ENCODE measurements at places on chromosomes 13 and 19.

- DNase-seq = no peak
These were observed 23.5 kb downstream of the RHPN2 start for GRCh38 chr19:33040994-33041827.

- no peak for DNase-seq
These were observed 880 bp downstream of the FGF9 start for GRCh38 chr13:21671620-21672286.

DNA sequence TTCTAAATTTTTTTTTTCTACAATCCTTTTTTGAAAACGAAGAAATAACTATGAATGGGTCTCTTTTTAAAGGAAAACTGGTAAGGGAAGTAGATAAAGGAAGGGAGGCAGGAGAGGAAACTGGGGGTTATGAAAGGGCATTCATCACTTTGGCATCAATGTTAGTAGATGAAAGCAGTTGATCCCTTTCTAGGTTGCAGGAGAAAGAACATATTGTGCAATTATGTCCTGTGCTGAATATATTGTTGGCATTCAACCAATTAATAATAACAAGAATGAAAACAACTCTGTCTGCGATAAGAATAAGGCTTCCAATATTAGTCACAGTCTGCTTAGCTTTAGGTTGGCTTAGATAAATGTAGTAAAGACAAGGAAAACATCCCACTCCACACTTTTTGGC is 796.8 kb upstream of the KLHL1 start:
- no peak for DNase-seq

DNA sequence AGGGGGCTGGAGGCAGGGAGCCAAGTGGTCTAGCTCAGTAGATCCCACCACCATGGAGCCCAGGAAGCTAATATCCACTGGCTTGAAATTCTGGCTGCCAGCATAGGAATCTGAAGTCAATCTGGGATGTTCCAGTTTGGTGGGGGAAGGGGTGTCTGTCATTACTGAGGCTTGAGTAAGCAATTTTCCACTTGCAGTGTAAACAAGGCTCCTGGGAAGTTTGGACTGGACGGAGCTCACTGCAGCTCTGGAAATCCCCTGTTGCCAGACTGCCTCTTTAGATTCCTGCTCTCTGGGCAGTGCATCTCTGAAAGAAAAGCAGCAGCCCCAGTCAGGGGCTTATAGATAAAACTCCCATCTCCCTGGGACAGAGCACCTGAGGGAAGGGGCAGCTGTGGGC is 349.2 kb upstream of the KLHL1 start:
- DNase-seq = no peak

DNA sequence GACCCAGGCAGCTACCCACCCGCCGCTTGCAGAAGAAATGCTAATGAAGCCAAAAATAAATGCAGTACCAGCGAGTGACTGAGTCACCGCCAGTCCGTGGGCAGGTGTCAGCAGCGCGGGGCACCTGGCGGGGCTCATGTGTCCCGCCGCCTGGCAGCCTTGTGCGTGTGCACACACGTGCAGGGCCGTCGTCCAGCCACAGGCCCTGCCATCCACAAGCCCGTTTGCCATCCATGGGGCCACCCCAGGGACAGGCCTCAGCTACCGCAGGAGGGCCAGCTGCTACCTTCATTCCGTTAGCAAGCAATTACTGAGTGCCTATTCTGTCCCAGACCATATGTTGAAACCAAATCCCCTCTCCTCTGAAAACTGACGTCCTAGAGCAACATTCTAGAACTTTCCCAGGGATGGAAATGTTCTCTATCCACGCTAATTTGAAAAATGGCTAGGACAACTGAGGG is 20.5 kb downstream of the NCAN start:
- no peak for DNase-seq

DNA sequence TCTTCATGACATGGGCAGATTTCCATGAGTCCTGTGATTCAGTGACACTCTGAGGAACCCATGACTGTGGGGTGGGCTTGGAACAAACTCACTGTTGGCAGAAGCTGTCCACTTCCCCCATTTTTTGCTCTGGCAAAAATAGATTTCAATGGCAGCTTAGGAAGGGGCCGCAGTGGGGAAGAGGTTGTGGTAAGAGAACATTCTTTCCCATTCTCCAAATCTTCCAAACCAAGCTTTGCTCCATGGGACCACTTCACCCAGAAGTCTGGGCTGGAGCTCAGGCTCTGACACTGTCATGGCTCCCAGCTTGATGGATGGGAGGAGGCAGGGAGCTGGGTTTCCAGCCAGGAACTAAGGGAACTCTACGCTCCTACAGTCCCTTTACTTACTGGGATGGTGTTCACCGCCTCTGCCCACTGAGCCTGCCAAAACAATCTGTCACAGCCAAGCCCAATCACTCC is 24.9 kb upstream of the MEDAG start:
- DNase-seq = peak; percentile 72

DNA sequence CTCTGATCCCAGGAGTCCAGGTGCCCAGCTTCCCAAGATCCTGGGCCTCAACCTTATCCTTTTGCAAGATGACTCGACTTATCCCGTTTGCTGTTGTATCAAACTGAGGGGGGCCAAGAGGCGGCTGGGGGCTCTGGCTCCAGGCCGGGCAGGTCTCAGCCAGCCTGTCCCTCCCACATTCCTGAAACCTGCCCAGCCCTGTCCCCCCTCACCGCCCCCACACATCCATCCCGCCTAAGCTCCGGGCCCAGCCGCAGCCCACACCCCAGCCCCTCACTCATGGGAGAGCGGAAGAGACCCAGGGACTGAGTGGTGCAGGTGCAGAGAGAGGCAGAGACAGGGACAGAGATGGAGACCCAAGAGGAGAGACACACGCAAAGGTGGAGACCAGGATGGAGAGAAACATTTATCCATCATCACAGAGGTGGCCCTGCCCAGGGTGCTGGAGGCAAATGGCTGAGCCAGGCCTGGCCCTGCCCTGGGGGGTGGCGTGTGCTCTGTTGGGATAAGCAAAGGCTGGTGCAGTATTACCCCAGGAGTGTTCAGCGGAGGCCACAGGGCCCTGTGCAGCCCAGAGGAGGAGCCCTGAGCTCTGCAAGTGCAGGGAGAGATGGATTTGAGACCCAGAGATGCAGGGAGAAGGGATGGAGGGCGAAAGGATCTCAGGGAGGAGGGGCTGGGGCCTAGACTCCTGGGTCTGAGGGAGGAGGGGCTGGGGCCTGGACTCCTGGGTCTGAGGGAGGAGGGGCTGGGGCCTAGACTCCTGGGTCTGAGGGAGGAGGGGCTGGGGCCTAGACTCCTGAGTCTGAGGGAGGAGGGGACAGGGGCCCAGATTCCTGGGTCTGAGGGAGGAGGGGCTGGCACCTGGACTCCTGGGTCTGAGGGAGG is 1.6 kb downstream of the BCAM start:
- DNase-seq = no peak

GRCh38 chr13:64293923-64294322 is 2878.3 kb upstream of the PCDH20 start:
- DNase-seq = no peak

- no peak for DNase-seq
These were observed 415.8 kb upstream of the KLF12 start for GRCh38 chr13:74550039-74550438.

- DNase-seq = no peak
These were observed 4.4 kb downstream of the GADD45GIP1 start for GRCh38 chr19:12952488-12953137.

- no peak for DNase-seq
These were observed 8.2 kb upstream of the PCDH9 start for GRCh38 chr13:67238277-67238859.

GRCh38 chr13:51534041-51534817 is 50.0 kb upstream of the WDFY2 start:
- DNase-seq = no peak

GRCh38 chr13:20291037-20291436 is 58.9 kb upstream of the GJB6 start:
- DNase-seq = no peak

DNA sequence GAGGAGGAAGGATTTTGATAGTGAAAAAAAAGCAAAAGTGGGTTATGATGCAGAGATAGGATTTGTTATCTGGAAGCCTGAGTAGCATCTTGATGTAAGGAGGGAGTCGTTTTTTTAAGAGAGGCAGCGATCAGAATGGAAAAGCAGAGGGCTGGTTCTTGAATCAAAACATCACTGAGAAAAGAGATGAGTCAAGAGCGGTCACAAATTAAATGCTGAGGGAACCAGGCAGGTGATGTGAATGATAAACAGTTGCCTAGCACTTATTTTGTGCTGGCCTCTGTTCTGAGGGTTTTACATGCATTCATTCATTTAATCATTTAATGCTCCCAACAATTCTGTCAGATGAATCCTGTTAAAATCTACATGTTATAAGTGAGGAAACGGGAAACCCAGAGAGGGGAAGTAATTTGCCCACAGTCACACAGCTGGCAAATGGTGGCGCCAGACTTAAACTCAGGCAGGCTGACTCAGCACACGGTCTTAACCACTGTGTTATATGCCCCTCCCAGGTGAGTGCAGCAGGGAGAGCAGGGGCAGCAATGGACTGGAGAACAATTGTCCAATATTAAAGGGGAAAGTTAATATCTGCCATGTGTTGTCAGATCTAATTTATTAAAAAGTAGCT is 21.4 kb downstream of the SIGLECL1 start:
- DNase-seq = no peak

GRCh38 chr19:49301866-49302252 is 23.1 kb downstream of the SLC6A16 start:
- no peak for DNase-seq

DNA sequence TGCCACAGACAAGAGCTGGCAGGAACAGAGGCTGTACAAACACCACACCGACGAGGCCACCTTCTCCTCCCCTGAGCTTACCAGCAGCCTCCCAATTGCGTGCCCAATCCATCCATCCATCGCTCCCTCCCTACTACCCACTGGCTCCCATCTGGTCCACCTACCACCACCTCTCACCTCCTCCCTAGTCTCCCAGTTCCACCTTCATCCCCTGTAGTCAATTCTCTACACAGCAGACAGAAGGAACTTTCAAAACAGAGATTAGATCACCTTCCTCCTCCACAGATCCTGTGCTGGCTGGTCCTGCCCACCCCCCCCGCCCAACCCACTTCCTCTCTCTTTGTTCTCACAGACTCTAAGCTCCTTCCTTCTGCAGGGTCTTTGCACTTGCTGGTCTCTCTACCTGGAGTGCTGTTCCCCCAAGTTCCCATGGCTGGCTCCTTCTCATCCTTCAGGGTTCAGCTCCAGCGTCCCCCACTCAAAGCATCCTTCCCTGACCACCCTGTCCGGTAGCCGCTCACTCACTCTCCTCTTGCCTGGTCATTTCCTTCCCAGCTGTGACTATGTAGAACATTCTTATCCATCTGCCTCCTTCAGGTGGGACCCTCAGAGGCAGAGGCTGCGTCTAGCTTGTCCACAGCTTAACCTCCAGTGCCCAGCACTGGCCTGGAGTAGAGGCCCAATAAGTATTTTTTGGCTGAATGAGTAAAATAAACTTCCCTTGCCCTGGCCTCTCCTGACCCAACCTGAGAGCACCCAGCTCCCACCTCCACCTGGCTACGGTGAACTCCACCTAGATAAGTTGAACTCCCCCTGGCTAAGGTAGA is 23.0 kb downstream of the PIN1 start:
- DNase-seq = no peak

- DNase-seq = no peak
These were observed 37.0 kb downstream of the ABCC4 start for GRCh38 chr13:95264225-95264624.

DNA sequence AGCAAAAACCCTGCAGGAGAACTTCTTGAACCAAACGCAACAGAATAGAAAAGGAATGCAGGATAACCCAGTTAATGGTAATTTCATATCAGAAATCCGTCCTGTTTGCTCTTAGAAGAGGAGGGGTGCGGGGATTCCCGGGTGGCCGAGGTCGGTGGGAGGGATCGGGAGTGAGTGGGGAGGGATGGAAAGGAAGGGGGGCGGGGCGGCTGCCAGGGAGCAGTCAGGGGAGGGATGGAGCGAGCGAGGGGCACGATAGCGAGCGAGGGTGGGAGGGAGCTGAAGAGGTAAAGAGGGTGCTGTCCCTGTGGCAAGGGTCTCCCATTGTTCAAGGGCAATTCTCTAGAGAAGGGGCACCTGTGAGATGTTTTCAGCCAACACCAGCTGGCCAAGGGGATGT is 26.5 kb downstream of the CD177 start:
- no peak for DNase-seq

DNA sequence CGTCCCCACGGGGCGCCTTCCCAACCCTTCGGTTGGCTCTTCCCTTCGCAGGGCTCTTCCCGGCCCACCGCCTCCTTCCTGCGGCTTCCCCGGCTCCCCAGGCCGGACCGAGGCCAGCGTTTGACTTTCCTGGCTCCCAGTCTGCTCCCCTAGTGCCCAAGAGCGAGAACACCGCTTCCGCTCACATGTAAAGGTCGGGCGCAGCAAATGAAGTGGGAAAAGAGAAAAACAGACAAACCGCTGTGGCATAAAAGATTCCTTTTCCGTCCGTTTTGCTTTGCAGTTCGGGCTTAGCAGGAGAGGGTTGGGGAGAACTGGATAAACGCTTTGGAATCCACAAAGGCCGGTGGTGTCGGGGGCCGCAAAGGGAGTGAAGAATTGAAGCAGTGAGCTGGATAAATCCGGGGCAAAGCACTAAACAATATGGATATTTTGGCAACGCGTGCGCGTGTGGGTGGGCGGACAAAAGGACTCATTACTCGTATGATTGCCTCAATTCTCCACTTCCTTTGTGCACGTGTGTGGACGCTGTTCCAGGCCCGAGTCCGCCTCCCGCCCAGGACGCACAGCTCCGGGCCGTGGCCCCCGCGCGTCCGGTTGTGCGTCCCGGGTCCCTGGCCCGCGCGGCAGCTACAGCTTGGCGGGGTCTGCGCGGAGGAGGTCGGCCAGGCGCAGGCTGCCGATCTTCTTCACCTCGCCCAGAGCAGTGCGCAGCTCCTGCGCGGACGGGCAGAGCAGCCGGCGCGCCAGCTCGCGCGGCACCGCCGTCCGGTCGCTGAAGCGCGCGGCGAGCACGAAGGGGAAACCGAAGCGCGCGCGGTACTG is 8.6 kb upstream of the CDX2 start:
- DNase-seq = no peak

- no peak for DNase-seq
These were observed 110.3 kb upstream of the ABCC4 start for GRCh38 chr13:95411428-95412040.

DNA sequence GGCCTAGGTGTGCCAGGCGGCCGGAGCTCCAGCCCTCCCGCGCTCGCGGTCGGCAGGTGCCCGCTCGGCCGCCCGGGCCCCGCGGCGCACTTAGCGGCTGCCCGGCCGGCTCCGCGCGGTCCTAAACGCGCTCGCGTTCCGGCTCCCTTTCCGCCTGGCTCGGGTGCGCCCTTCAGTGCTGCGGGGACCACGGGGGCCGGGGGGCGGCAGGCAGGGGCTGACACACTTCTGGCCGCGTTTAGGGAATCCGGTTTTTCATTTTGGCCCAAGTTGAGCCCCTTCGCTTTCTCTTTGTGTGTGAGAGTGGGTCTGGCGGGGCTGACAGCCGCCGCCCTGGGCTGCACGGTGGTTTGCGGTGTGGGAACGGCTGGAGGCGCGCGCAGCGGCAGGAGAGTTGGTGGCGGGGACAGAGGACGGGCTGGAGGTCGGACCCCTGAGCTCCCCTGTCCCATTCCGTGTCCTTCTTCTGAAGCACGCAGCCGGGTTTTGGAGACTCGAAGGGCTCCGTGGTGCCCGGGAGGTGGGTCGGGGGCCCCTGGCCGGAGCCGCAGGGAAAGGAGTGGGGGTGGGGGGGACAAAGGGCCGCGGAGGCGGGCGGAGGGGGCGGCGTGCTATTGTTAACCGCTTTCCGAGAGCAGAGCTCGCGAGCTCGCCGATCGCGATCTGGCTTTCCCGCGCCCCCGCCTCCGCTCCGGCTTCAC is 3.1 kb downstream of the FGF9 start:
- DNase-seq = no peak
